ENCODE measurements at places on chromosomes 7 and 10. TPM values are rescaled to one million over a fixed set of nuclear protein-coding genes. Genes with fewer than 3 reads are reported as not detected.

The MOGAT3 gene
- total RNA-seq, result not detected

DNA sequence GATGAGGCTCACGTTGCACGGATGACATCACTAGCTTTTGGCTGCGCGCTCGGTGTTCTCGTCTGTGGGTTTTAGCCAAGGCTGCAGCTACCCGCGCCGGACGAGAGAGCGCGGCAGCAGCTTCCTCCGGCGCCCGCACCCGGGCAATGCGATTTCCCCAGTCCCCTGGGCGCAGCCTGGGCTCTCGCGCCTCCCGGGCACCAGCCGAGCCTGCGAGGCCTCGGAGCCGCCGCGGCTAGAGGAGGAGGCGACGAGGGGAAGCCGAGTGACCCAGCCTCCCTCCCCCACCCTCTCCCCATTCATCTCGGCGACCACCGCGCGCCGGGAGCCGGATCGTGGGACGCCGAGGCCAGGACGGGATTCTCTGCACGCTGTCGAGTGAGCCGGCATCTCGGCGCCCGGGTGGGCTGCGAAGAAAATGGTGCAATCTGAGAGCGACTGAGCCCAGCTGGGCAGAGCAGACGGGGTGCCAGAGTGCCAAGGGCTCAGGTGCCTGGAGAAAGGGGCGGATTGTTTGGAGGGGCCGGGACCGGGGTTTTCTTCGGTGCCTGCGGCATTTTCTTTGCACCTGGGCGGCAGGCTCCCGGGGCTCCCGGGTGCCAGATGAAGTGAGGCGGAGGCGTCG is 1.2 kb upstream of the TMEM178B start:
- peaks cover 1% of the 10 kb centered on the region for H3K4me1 ChIP-seq
- peaks cover 44% of the 10 kb centered on the region for H3K27me3 ChIP-seq
- H3K27ac ChIP-seq, result no peak overlapping the region
- peak overlapping the region; percentile 47 for H3K4me3 ChIP-seq
- DNase-seq, result peak; percentile 73

DNA sequence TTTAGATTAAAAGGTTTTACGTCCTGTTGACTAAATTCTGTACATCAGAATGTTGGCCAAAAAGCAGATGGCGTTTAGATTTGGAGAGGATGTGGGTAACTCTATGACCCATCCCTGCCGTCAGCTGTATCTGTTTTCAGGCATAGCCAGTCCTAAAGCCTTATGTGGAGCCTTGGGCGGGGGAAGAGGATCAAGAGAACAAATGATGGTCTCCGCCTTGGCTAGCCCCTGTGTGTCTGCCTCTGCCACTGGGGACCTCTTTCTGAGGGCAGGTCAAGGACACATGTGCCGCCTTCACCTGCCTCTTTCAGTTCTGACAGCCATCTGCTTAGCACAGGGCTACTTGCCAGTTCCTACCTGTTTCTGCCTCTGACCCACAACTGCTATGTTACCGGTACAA is 24.1 kb downstream of the PDSS1 start:
- H3K4me3 ChIP-seq, result no peak overlapping the region
- no peak overlapping the region for H3K27ac ChIP-seq
- no peaks in the 10 kb centered on the region for H3K4me1 ChIP-seq
- DNase-seq, result no peak
- H3K27me3 ChIP-seq, result no peaks in the 10 kb centered on the region

The UTF1 gene
- total RNA-seq, result not detected

- no peaks in the 10 kb centered on the region for H3K27me3 ChIP-seq
- H3K4me3 ChIP-seq, result no peak overlapping the region
- no peaks in the 10 kb centered on the region for H3K4me1 ChIP-seq
- H3K36me3 ChIP-seq, result peaks cover 3% of the 10 kb centered on the region
Observed at GRCh38 chr10:21750424-21750823, 216.4 kb downstream of the MLLT10 start.

- H3K4me1 ChIP-seq, result peaks cover 18% of the 10 kb centered on the region
- no peak overlapping the region for H3K4me3 ChIP-seq
- H3K27ac ChIP-seq, result no peak overlapping the region
- peaks cover 51% of the 10 kb centered on the region for H3K36me3 ChIP-seq
- H3K27me3 ChIP-seq, result no peaks in the 10 kb centered on the region
Observed at GRCh38 chr10:3074985-3075600, 7.7 kb downstream of the PFKP start.

DNA sequence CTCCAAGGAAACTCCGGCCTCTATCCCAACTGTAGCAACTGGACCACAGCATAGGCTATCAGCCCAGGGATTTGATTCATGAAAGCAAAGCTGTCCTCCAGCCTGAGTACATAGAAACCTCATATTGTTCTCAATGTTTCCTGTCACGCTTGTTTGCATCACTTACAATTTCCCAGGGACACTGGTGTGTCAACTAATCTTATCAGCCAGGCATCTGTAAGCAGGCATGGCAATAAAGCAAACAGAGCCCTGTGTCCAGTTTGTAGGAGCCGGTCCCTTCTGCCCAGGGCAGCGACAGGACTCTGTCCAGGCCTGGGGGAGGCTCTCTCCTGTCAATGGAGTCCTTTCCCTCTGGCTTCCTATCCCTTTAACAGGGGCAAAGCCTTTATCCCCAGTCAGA is 23.0 kb upstream of the CDHR3 start:
- H3K27ac ChIP-seq, result no peak overlapping the region
- H3K4me3 ChIP-seq, result no peak overlapping the region
- no peaks in the 10 kb centered on the region for H3K4me1 ChIP-seq
- H3K36me3 ChIP-seq, result no peaks in the 10 kb centered on the region
- no peak for DNase-seq

DNA sequence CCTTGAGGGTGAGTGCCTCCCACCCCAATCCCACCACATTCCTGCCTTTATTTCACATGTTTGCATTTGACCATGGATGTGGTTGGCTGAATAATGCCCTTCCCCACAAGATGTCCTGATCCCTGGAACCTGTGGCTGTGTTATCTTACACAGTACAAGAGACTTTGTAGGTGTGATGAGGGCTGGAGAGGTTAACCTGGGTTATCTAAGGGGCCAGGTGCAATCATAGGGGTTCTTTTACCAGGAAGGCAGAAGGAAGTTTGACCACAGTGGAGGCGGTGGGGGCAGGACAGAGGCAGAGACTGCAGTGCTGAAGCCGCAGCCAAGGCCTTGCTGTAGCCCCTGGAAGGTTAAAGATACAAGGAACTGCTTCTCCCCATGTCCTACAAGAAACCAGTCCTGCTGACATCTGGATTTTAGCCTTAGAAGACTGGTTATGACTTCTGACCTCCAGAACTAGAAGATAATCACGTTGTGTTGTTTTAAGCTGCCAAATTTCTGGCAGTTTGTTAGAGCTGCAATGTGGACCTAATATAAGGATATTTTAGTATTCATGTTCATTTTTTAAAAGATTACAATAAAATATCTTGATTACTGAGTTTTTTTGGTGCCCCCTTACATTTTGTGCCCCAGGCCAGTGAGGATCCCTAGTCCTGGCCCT is 136.6 kb downstream of the ARHGAP22 start:
- H3K27me3 ChIP-seq, result no peaks in the 10 kb centered on the region
- peaks cover 17% of the 10 kb centered on the region for H3K4me1 ChIP-seq
- DNase-seq, result no peak
- H3K4me3 ChIP-seq, result no peak overlapping the region

The RSBN1L gene
- 14.7 TPM for total RNA-seq

GRCh38 chr7:7857143-7857583 is 111.4 kb upstream of the GLCCI1 start:
- H3K27ac ChIP-seq, result no peak overlapping the region
- no peak for DNase-seq
- H3K4me3 ChIP-seq, result no peak overlapping the region
- no peaks in the 10 kb centered on the region for H3K4me1 ChIP-seq

The PRLHR gene
- total RNA-seq, result not detected

DNA sequence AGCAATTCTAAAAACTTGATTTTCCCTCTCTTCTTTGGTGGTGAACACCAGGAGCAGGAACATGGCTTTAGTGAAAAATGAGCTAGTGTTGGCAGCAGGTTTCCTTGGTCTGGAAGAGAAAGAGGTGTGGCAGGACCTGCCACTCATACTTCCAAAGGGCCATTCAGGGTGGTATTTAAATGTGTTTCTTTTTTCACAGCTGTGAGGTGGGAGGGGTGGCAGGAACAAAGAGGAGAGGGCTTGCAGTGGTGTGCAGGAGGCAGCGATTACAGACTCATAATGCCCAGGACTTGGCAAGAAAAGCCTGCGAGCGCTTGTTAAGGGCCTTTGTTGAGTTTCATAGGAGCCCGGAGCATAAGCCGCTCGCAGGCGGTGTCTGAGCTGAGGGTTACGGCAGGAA is 36.8 kb downstream of the WIPF3 start:
- H3K4me3 ChIP-seq, result no peak overlapping the region
- no peaks in the 10 kb centered on the region for H3K4me1 ChIP-seq
- no peak overlapping the region for H3K27ac ChIP-seq
- no peak for DNase-seq
- peaks cover 4% of the 10 kb centered on the region for H3K27me3 ChIP-seq

- no peaks in the 10 kb centered on the region for H3K36me3 ChIP-seq
- no peak overlapping the region for H3K27ac ChIP-seq
- no peak for DNase-seq
- H3K27me3 ChIP-seq, result no peaks in the 10 kb centered on the region
- H3K4me3 ChIP-seq, result no peak overlapping the region
Observed at GRCh38 chr7:141956084-141956483, 9.3 kb upstream of the CLEC5A start.

The MMP21 gene
- not detected for total RNA-seq
